ENCODE measurements at places on chromosomes 16 and 17.
A peak's percentile ranks its signal among the peaks of the same experiment; 100 is the strongest.

GRCh38 chr17:53941231-53941630 is 118.5 kb downstream of the KIF2B start:
- peak; percentile 50 for DNase-seq

- DNase-seq = no peak
Measured at GRCh38 chr17:9023392-9024218, 2.3 kb downstream of the NTN1 start.

- no peak for DNase-seq
Measured at GRCh38 chr17:65727246-65727645, 165.8 kb upstream of the AXIN2 start.

DNA sequence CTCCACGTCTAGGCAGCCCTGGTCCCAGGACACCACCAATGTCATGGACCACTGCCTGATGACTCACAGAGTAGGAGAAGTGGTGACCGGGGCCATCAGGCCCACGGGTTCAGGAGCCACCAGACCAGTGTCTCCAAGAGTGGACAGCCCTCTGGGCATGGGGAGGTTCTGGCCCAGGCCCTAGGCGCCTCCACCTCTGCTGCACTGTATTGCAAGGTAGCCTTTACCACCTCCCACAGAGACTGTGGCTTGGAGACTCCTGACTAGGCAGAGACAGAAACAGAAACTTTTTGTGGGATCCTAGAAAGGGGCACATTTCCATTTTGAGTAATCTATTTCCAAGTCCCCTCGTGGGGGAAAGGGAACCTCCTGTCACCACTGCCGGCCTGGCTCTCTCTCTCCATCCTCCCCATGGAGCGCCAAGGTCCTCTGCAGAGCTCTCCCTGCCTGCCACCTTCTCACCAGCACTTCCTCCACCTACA is 2.9 kb downstream of the CDIP1 start:
- DNase-seq = no peak

DNA sequence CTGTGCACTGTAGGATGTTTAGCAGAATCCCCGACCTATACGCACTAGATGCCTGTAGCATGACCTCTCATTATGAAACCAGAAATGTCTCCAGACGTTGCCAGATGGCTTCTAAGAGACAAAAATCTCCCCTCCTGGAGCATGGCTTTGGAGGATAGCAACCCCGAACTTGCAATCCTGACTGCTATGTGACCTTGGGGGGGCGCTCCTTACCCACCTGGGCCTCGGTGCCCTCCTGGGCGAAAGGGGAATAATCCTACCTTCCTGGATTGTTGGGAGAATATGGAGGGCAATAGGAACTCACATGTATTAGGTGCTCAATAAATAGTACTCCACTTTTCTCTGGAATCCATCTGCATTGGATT is 8.1 kb downstream of the MRM1 start:
- DNase-seq = no peak

- no peak for DNase-seq
Measured at GRCh38 chr16:50288026-50288425, 21.7 kb downstream of the ADCY7 start.

All from DMS 273 treated with DMSO at 0.1 percent for 48 hours (cell line).